ENCODE measurements at places on chromosomes 5 and 9.

GRCh38 chr9:27408001-27408400 is 111.1 kb upstream of the EQTN start:
- no peak for DNase-seq

DNA sequence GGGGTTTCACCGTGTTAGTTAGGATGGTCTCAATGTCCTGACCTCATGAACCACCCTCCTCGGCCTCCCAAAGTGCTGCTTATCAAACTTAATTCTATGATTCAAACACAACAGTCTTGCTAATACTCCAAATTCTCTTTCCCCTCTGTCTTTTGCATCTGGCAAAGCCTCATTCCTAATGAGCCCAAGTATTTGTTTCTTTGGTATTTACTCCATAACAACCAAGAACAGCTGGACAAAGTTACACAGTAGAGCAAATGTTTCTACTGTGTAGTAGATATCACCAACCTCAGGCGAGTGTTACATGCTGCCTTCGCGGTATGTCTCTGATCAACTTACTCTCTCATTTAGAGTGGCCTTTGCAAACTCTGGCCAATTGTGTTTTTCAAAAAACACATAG is 195.8 kb upstream of the KCNN2 start:
- no peak for DNase-seq

DNA sequence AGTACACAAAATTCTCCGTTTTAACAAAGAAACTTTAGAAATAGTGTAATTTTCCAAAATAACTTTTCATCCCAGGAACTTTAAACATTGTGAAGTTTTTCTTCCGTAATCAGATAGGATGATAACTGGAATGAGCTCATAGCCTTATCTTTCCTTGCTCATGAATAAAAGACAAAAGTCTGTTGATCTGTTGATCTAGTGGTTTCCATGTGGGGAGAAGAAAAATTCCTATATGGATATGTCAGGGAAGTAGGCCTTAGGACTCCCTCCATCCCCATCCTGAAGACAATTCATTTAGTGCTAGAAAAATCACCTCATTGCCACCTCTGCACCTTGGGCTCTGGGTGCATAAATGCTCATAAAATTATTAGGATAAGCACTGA is 266.6 kb downstream of the SMARCA2 start:
- DNase-seq: no peak

- DNase-seq: no peak
Observed at GRCh38 chr5:142046191-142046590, 33.4 kb upstream of the GNPDA1 start.

- DNase-seq: no peak
Observed at GRCh38 chr5:60810438-60811085, 33.5 kb downstream of the ELOVL7 start.

DNA sequence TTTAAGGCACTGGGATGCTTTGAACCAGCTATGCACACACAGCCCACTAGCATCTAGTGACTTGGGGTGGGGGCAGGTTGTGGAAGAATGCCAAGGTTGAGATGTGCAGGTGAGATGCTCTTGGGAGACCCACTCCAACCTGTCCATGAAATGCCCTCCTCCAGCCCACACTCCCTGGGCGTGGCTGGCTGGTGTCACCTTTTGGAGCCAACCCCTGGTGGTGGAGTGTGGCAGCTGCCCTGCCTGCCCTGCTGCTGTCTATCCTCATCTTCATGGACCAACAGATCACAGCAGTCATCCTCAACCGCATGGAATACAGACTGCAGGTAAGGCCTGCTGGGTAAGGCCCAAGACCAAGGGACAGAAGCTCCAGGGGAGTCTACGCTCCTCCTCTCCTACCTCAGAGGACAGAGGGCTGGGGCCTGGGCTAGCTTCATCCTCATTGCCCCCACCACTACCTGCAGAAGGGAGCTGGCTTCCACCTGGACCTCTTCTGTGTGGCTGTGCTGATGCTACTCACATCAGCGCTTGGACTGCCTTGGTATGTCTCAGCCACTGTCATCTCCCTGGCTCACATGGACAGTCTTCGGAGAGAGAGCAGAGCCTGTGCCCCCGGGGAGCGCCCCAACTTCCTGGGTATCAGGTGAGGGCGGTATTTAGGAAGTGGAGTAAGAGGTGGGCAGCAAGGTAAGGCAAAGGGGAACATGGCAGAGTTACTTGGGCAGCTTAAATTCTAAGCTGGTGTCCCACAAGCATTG is 7.4 kb downstream of the SLC4A9 start:
- DNase-seq: no peak

DNA sequence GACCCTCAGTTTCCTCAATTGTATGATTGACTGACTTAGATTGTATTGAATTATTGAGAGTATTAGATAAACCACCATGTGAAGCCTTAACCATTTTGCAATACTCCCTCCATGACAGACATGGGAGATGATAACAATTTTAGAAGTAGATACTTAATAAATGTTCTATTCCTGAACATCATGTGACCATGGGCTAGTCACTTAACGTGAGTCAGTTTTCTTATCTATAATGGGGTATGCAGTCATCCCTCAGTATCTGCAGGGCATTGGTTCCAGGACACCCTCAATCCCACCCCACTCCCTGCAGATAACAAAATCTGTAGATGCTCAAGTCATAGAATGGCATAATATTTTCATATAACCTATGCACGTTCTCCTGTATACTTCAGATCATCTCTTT is 31.0 kb downstream of the SNX18 start:
- no peak for DNase-seq

DNA sequence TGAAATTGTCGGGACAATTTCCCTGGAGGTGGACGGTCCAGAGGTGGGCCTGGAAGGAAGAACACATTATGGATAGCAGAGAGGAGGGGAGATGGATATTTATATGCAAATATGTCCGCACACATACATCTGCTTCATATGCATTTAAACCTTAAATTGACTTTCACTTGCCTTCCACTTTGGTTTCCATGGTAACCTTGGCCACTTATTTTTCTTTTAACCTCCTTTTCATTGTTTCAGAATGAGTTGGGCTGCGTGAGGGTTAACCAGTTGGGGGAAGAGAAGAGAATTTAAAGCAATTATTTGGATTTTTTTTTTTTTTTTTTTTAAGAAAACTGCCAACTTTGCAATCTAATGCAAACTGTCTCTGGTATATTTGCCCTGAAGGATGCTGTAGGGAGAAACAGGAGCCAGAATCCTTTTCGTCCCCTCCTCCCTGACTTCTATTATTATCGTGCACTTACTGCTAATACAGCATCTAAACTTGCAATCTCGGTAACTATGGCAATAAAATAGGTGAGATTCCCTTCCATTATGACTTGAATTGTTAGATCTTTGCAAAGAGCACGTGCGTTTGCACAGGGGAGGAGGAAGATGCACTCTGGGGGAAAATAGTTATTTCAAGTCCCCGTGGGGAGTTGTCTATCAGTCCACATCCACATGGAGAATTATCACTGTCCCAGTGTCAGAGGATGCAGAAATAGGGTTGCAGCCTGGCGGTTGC is 35.6 kb downstream of the TLR4 start:
- DNase-seq: no peak

DNA sequence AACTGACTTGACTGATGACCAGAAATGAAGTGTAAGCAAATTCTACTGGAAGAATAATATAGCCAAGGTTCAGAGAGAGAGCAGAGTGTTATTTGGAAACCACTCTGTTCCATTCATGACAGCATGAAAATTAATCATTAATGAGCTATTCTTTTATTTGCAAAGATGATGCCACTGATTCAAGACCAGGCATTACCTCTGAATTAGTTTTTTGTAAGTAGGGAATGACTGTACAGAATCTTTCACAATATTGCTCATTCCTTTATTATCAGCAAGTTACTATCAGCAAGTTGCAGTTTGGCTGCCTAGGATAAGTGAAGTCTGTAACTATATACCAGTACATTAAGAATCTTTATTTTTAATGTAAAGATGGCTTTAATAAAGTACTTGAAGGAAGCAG is 75.1 kb upstream of the RGMB start:
- no peak for DNase-seq

GRCh38 chr5:71587766-71588532 is 809 bp downstream of the MCCC2 start:
- no peak for DNase-seq

- no peak for DNase-seq
Observed at GRCh38 chr5:81552852-81553566, 159.1 kb upstream of the ACOT12 start.

GRCh38 chr5:100505984-100506670 is 29.0 kb upstream of the FAM174A start:
- DNase-seq: peak; percentile 37

GRCh38 chr5:65663804-65664521 is 39.1 kb downstream of the SHLD3 start:
- peak; percentile 11 for DNase-seq

GRCh38 chr9:114080773-114081440 is 2.8 kb upstream of the AMBP start:
- peak; percentile 68 for DNase-seq

- DNase-seq: no peak
Observed at GRCh38 chr5:167773668-167774301, 517.7 kb upstream of the WWC1 start.

DNA sequence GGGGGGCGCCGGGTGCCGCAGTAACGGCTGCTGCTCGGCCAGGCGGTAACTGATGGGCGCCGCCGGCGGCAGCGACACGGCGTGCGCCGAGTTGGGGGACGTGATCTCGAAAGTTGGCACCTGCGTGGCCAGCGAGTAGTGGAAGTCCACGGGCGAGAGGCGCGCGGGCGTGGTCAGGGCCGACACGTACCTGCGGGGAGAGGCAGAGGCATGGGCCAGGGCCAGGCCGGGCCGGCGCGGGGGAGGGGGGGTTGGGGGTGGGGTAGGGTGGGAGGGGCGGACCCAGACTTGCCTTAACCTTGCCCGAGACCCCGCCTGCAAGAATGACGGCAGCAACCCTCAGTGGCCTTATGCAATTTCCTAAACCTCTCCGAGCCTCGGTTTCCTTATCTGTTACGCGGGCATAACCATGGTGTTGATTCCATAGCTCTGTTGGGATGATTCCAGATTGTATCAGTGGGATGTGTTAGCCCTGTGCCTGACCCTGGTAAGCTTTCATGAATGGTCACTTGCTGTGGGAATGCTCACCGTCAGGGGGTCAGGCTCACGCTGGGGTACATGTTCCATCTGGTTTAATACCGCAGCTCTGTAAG is 53.0 kb downstream of the PSD2 start:
- DNase-seq: no peak

GRCh38 chr5:170360709-170361108 is 28.5 kb downstream of the KCNMB1 start:
- no peak for DNase-seq

DNA sequence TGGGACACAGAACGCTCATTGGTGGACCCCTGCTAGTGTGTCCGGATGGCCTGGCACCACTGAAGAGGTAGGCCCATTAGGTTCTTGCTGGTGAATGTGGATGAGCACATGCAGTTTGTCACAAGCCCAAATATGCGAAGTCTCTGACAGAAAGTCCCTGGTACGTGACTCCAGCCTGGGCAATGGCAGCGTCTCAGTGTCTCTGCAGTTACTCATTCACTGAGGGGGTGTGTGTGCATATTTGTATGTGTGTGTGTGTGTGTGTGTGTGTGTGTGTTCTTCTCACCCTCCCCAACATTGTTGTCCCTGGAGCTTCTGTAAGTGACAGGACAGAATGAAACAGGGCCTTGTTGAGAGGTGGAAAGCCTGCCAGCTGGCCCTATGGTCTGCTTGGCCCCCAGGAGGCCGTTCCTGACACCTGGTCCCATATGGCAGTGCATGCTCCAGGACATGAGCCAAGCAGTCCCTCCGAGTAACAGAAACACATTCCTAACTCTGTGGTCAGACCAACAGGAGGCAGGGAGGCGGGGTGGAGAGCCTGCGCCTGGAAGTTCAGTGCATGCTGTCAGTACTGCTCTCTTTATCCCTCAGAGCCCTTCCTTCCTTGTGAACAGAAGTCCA is 169.9 kb downstream of the SLC28A3 start:
- no peak for DNase-seq

DNA sequence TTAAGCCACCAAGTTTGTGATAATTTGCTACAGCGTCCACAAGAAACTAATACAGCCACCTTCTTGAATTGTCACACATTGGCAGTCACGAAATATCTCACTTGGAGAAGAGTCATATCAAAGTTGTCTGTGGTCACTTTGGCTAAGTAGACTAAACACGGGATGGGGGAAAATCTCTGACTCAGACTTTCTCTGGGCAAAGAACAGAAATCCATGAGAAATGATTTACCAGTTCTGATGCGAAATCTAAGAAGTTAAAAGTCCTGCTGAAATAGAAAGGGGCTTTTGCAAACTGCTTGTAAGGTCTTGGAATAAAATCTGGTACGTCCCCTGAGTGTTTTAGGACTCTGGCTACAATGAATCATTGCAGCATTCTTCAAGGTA is 158.4 kb downstream of the COL23A1 start:
- DNase-seq: no peak

DNA sequence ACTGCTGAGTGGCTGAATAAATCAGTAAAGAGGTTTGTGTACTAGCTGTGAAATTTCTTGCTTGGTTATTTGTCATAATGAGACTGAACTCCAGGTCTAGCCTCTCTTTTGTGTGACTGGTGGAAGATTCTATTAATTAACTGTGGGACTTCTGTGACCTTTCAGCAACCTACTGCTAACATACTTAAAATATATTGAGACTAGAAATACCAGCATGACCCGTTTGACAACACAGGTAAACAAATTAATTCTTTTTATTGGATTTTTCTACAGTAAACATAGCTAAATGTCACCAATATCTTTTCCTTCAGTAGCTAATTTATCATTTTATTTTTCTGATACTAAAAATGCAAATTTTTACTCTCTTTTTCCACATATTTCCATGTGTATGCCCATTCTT is 390.4 kb upstream of the KCNN2 start:
- DNase-seq: no peak

- no peak for DNase-seq
Observed at GRCh38 chr5:32044434-32044833, 129.7 kb downstream of the GOLPH3 start.

DNA sequence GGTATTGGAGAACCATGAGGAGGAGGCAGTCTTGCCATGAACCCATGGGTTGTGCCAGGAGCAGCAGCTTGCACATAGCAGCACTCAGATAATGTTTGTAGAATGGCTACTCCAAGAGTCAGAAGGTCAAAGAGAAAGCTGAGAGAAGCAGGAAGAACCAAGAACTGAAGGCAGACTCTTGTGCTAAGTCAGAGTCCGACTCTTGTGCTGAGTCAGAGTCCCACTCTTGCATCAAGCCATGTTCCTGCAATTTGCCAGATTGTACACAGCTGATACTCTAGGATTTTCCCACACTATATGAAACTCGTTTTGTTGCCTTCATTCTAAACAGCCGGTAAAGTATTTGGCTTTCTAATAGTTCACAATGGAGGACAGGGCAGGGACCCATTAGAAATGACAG is 26.2 kb upstream of the HSPA9 start:
- DNase-seq: peak; percentile 23

GRCh38 chr9:34253460-34253837 is 74.6 kb downstream of the UBAP1 start:
- DNase-seq: no peak

- no peak for DNase-seq
Observed at GRCh38 chr9:2603621-2604020, 18.0 kb upstream of the VLDLR start.

GRCh38 chr9:128568470-128569078 is 16.2 kb downstream of the SPTAN1 start:
- DNase-seq: no peak

GRCh38 chr5:111261610-111262009 is 37.4 kb downstream of the CAMK4 start:
- no peak for DNase-seq

GRCh38 chr5:180801596-180802324 is 846 bp downstream of the MGAT1 start:
- no peak for DNase-seq

All from LoVo (cell line).